SK-MEL-5 (cell line): ENCODE measurements at places on chromosomes 3 and 15. TPM values are rescaled to one million over a fixed set of nuclear protein-coding genes. Genes with fewer than 3 reads are reported as not detected.
A peak's percentile ranks its signal among the peaks of the same experiment; 100 is the strongest.

- no peak for DNase-seq
Observed at GRCh38 chr3:194300382-194300758, 50.8 kb downstream of the CPN2 start.

- no peak for DNase-seq
Observed at GRCh38 chr3:124557433-124558232, 172.6 kb upstream of the UMPS start.

- DNase-seq = no peak
Observed at GRCh38 chr3:167908221-167908620, 172.7 kb downstream of the SERPINI1 start.

- DNase-seq = peak; percentile 58
Observed at GRCh38 chr3:24088782-24089181, 143.7 kb downstream of the NR1D2 start.

The COMMD2 gene
- total RNA-seq = 33.5 and 45.5 TPM in 2 replicates

- DNase-seq = no peak
Observed at GRCh38 chr3:123804676-123805075, 79.5 kb downstream of the MYLK start.

The SELENOS gene
- total RNA-seq = 113 and 128 TPM in 2 replicates
